Stimulated activated CD4-positive, alpha-beta T cell treated with anti-CD3 and anti-CD28 coated beads, Interleukin-2, amount 100 ng/mL, for 24 hours (primary cell): ENCODE measurements at places on chromosomes 6 and 20.

DNA sequence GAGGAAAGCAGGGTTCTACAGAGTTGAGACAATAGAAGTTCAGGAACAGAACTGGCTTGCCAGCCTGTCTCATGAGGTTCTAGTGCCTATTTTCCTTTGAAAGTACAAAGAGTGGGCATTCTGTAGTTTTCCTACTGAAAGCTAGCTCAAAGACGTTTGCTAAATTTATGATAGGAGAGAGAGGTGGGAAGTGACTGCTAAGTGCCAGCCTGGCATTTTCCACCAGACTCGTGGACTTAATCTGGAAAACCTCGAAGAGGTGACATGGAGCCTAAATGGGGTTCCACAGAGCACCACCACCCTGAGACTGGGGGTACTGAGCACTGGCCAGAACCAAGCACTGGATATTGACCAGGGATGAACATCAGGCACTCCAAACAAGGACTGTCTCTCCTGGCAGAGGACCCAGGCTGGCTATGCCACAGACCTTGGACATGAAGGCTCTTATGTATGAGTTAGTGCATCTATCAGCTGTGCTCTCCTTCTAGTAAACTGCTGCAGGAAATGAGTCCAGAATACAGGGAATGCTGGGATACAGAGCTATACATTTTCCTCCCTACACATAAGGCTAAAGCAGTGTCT is 7.1 kb downstream of the PEX6 start:
- DNase-seq: no peak

- no peak for DNase-seq
Measured at GRCh38 chr20:5973172-5973571, 22.7 kb downstream of the MCM8 start.

DNA sequence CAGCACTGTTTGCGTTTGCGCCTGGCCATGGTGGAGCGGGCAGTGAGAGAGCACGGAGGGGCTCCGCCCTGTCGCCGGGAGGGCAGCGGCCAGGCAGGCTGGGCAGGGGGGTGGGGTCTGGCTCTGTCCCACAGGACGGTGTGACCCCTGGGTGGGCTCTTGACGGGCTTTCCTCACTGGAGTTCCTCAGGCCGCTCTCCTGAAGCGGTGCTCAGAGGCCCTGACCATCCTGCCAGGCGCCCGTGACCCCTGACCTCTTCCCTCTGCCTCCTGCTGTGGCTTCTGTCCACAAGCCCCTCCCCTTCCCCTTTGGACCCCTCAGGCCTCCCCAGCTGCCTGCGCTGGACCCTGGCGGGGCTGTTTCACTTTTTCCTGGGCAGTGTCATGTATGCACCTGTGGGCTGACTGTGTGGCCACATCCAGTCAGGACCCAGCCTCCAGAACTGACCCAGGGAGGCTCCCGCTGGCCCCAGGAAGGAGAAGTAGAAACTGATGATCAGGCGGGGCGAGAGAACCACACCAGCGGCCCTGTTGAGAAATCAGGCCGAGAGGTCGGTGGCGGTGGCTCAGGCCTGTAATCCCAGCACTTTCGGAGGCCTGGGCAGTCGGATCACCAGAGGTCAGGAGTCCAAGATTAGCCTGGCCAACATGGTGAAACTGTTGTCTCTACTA is 1.2 kb downstream of the OGFR start:
- no peak for DNase-seq

- DNase-seq: no peak
Measured at GRCh38 chr20:58202044-58202443, 26.4 kb downstream of the ANKRD60 start.

GRCh38 chr6:44291841-44292240 is 21.3 kb downstream of the AARS2 start:
- no peak for DNase-seq

GRCh38 chr6:169292338-169293124 is 38.9 kb upstream of the THBS2 start:
- no peak for DNase-seq

DNA sequence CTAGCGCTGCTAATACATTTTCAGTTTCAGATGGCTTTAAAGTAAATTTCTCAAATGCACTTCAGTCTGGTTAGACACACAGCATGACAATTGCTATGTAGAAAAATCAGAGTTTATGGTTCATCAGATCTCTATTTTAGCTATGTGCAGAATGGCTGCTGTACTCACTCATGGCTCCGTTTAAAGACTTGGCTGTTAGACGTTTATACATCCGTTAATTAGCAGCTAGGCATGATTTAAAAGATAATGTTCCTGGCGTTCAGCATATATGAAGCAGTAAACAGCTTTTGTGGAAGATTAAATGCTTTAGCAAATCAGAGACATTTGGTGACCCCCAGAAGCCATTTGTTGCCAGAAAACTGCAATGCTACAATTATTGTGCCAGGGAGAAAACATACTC is 350.0 kb upstream of the MANEA start:
- DNase-seq: no peak

- no peak for DNase-seq
Measured at GRCh38 chr20:36835025-36835424, 40.9 kb upstream of the TLDC2 start.

GRCh38 chr6:5079692-5080091 is 5.4 kb upstream of the PPP1R3G start:
- DNase-seq: no peak

GRCh38 chr6:158321960-158322359 is 9.7 kb downstream of the TULP4 start:
- DNase-seq: no peak

GRCh38 chr6:91141346-91141745 is 554.5 kb upstream of the MAP3K7 start:
- no peak for DNase-seq

GRCh38 chr6:82506526-82506925 is 142.9 kb downstream of the TPBG start:
- no peak for DNase-seq

- no peak for DNase-seq
Measured at GRCh38 chr6:134041093-134041492, 11.3 kb downstream of the SLC2A12 start.

DNA sequence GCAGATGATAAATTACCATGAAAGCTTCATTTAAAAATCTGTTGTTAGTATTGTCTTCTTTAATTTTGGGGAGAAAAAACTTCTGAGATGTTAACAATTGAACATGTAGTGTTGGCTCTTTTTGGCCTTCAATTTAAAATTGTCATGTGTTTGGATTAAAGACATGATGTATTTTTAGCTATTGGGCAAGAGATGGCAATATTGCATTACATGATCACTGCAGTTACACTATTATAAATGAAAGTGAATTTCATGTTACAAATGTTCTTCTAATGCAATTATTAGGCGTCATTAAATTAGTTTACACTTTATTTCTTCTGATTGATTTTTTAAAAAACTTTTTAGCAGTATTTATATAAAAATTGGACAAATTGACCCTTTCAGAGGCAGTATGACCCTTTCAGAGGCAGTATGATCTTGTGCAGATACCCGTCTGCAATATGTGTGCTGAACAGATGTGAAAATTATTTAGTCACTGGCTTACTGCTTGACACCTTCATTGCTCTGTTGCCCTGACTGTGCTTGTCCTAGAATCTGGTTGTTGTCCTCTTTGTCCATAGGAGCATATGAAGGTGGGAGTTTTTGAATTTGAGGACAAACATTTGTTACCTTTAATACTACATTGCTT is 25.8 kb downstream of the CDKAL1 start:
- no peak for DNase-seq

- DNase-seq: no peak
Measured at GRCh38 chr20:54026295-54027064, 43.9 kb downstream of the BCAS1 start.
